ENCODE measurements at places on chromosomes 7 and 10. TPM values are rescaled to one million over a fixed set of nuclear protein-coding genes. Genes with fewer than 3 reads are reported as not detected.

Gene ITGA8
- total RNA-seq, result not detected

Gene SCART1
- total RNA-seq, result 4.5 TPM

Gene FAM25C
- not detected for total RNA-seq

Gene ARMH3
- 22.1 TPM for total RNA-seq

Gene CYP26C1
- 0.12 TPM for total RNA-seq

Gene FAM3C
- total RNA-seq, result 15.6 TPM

All from activated CD4-positive, alpha-beta T cell treated with anti-CD3 and anti-CD28 coated beads, Interleukin-2, amount 10 ng/mL, durations not matched to agents 7 days and 5 days (primary cell).